ENCODE measurements at places on chromosomes 11 and 22.

- no peaks in the 10 kb centered on the region for H3K4me1 ChIP-seq
- no peak for DNase-seq
- H3K4me3 ChIP-seq = no peak overlapping the region
- H3K27me3 ChIP-seq = no peaks in the 10 kb centered on the region
- no peak overlapping the region for H3K27ac ChIP-seq
Observed at GRCh38 chr11:69278091-69278867, 15.7 kb upstream of the MYEOV start.

DNA sequence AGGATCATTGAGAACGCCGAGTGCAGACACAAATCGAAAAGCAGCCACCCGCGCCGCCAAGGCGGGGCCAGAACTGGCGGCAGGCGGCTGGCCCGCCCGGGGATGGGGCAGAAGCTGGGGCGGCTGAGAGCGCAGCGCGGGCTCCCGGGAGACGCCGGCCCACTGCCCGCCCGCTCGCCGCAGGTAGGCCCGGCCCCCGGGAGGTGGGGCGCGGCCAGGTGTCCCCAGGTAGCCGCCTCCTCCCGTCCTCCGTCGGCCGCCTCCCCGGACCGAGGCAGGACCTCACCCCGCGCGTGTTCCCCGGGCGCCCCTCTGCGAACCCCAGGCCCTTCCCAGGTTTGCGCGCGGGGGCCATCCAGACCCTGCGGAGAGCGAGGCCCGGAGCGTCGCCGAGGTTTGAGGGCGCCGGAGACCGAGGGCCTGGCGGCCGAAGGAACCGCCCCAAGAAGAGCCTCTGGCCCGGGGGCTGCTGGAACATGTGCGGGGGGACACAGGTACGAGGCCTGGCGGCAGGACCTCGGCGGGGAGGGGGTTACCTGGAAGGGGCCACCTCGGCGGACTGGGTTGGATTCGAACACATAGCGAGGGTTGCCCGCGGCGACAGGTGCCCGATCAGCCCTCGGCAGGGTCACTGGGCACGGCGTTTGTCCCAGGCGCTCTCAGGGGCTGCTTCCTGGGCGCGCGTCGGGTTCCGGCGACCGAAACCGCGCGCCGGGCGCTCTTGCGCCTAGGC, at the start of gene PRRG4:
PRRG4 (plus strand) TSS at position 248 of the 733 bp plus-strand sequence. CDS start 603 bp downstream, outside the sequence.
- no peaks in the 10 kb centered on the region for H3K36me3 ChIP-seq
- H3K27ac ChIP-seq = no peak within 1 kb of the TSS
- H3K4me3 ChIP-seq = peak within 1 kb of the TSS; percentile 56
- H3K27me3 ChIP-seq = peaks cover 13% of the 10 kb centered on the region

- H3K4me1 ChIP-seq = no peaks in the 10 kb centered on the region
- H3K4me3 ChIP-seq = no peak overlapping the region
- peak; percentile 66 for DNase-seq
- no peak overlapping the region for H3K27ac ChIP-seq
Observed at GRCh38 chr11:30346068-30346688, 23.3 kb downstream of the ARL14EP start.

DNA sequence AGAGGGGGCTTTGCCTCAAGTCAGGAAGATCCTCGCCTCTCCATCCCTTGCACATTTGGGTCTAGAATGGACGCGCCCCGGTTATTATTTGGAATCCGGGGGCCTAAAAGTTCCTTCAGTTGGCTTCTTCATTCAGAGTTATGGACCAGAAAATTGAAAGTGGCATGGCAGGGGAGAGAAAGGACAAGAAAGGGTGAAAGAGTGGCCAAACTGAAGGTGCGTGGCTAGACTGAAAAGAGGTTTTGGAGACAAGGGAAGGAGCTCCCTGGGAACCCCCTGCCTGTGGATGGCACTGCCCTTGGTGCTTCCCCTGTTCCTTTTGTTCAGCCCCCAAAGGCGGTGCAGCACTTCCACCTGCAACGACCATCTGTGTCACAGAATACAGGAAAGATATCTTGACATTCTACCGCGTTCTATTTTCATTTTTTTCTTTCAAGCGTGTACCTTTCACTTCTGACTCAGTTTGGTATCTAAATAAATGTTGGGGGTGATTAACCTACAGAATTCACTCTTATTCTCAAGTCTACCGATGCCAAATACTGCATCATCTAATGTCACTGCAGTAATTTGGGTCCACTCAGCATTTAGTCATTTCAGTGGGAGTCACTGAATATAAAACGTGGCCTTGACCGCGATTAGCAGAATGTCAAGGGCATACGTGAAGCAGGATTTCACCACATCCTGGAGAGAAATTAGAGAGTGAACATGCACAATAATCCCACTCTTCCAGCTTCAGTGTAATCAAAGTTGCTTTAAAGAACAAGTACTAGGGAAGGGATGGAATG, 88.1 kb upstream of the ARHGAP32 start:
- no peaks in the 10 kb centered on the region for H3K36me3 ChIP-seq
- peaks cover 21% of the 10 kb centered on the region for H3K27me3 ChIP-seq
- H3K4me3 ChIP-seq = no peak overlapping the region
- no peak overlapping the region for H3K27ac ChIP-seq

- no peaks in the 10 kb centered on the region for H3K27me3 ChIP-seq
- no peaks in the 10 kb centered on the region for H3K4me1 ChIP-seq
- no peaks in the 10 kb centered on the region for H3K36me3 ChIP-seq
- peak; percentile 12 for DNase-seq
Observed at GRCh38 chr22:21719024-21719423, 16.6 kb downstream of the YPEL1 start.

GRCh38 chr11:134120143-134120850, 51.4 kb downstream of the JAM3 start:
- no peaks in the 10 kb centered on the region for H3K4me1 ChIP-seq
- DNase-seq = no peak
- no peak overlapping the region for H3K4me3 ChIP-seq
- H3K27ac ChIP-seq = no peak overlapping the region

- DNase-seq = no peak
- no peaks in the 10 kb centered on the region for H3K27me3 ChIP-seq
Observed at GRCh38 chr11:47991266-47991830, 11.0 kb downstream of the PTPRJ start.

DNA sequence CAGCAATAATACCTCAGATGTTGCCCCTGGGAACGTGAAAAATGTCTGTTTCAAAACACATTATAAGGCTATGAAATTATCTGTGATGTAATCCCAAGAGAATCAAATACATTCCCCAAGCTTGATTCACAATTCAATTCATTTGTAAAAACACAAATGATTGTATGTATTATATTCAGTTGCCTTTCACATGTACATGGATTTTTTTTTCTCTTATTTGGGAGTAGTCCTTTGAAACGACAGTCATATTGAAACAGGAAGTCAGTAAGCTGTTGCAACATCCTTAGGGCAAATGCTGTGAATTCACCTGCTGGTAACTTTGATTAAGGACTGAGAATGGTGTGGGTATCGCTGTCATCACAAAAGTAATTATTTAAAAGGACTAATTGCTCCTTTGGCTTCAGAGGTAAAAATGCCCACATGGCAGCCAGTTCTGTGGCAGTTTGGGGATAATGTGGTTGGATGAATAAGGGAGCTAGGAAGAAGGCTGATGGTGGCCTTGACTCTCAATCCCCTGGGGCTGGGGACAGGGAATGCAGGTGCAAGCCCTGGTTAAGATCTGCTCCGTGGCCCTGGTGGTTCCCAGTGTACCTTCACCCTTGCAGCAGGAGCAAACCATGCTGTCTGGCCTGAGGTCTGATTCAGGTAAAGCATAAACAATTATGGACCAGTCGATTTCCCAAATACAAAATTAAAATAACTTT, 13.2 kb downstream of the EHF start:
- no peak overlapping the region for H3K4me3 ChIP-seq
- no peaks in the 10 kb centered on the region for H3K27me3 ChIP-seq
- no peaks in the 10 kb centered on the region for H3K36me3 ChIP-seq
- no peak overlapping the region for H3K27ac ChIP-seq

DNA sequence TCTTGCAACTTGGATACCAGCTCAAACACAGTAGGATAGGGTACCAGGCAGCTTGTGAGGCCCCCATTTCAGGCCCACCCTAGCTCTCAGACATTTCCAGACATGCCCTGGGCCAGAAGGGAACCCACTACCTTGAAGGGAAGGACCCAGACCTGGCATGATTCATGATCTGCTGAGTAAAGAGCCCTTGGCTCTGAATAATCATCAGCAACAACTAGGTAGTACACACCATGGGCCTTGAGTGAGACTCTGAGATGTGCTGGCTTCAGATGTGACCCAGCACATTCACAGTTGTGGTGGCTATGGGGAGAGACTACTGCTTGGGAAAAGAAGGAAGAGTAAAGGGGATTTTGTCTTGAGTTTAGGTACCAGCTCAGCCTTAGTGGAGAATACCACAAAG, 23.6 kb downstream of the JRKL start:
- H3K27me3 ChIP-seq = peaks cover 18% of the 10 kb centered on the region
- no peaks in the 10 kb centered on the region for H3K36me3 ChIP-seq
- no peak overlapping the region for H3K4me3 ChIP-seq
- DNase-seq = no peak

- H3K4me3 ChIP-seq = no peak within 1 kb of the TSS
- no peak within 1 kb of the TSS for H3K27ac ChIP-seq
- H3K4me1 ChIP-seq = peaks cover 48% of the 10 kb centered on the region
- peaks cover 16% of the 10 kb centered on the region for H3K27me3 ChIP-seq
- no peak for DNase-seq
Observed at GRCh38 chr11:278001-278951, at the start of gene NLRP6. Gene NLRP6, plus strand, starts transcription at chr11:278407. Its CDS starts 163 bp downstream, at chr11:278570.

- no peaks in the 10 kb centered on the region for H3K27me3 ChIP-seq
- no peaks in the 10 kb centered on the region for H3K4me1 ChIP-seq
- no peak overlapping the region for H3K27ac ChIP-seq
Observed at GRCh38 chr11:103811870-103812455, 224.5 kb upstream of the DDI1 start.

DNA sequence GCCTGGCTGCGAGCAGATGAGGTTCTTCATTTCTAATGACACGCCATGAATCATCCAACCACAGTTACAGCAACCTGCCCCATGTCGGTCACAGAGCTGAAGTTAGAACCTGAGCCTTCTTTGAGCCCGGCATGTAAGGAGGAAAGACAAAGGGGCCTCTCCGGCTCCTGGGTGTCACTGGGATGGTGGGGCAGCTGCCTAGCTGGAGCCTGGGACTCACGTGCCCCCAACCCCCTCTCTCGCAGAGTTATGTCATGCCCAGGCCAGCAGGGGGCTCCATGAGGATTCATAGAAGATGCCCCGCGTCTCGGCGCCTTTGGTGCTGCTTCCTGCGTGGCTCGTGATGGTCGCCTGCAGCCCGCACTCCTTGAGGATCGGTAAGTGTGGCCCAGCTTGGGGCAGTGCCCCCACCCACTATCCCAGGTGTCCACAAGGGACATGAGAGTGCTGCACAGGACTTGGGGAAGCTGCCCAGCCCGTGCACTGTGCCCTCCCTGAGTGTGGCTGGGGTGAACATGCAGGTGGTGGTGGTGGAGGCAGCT, 148.5 kb downstream of the GRIK4 start:
- H3K4me3 ChIP-seq = no peak overlapping the region
- no peak overlapping the region for H3K27ac ChIP-seq
- H3K36me3 ChIP-seq = no peaks in the 10 kb centered on the region
- H3K4me1 ChIP-seq = no peaks in the 10 kb centered on the region
- DNase-seq = peak; percentile 32

GRCh38 chr11:2363577-2364370, 13.3 kb upstream of the CD81 start:
- DNase-seq = no peak
- H3K27me3 ChIP-seq = no peaks in the 10 kb centered on the region
- no peaks in the 10 kb centered on the region for H3K36me3 ChIP-seq
- no peaks in the 10 kb centered on the region for H3K4me1 ChIP-seq
- no peak overlapping the region for H3K27ac ChIP-seq

DNA sequence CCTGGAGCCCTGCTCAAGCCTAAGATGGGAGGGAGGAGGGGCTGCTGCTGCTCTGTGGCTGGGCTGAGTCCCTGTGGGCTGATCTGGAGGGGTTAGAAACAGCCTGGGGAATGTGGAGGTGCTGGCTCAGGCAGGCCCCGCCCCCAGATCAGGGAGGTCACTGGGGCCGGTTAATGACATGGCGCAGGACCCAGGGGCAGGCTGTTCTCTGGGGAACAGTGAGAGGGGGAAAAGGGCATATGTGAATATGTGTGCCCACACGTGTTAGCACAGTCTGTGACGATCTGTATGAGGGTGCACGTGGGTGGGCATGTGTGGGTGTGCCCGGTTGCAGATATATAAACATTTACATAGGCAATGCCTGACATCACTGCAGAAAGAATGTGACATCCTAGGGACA, 143.5 kb downstream of the MIAT start:
- H3K27ac ChIP-seq = no peak overlapping the region
- DNase-seq = no peak
- H3K36me3 ChIP-seq = no peaks in the 10 kb centered on the region
- no peaks in the 10 kb centered on the region for H3K4me1 ChIP-seq
- H3K4me3 ChIP-seq = no peak overlapping the region
- no peaks in the 10 kb centered on the region for H3K27me3 ChIP-seq

GRCh38 chr22:40531951-40532900, 104.3 kb downstream of the MRTFA start:
- H3K36me3 ChIP-seq = no peaks in the 10 kb centered on the region
- H3K27ac ChIP-seq = peak overlapping the region; percentile 58
- H3K4me3 ChIP-seq = peak overlapping the region; percentile 93
- DNase-seq = no peak

GRCh38 chr11:20278727-20279126, 84.8 kb upstream of the HTATIP2 start:
- no peak overlapping the region for H3K4me3 ChIP-seq
- no peak overlapping the region for H3K27ac ChIP-seq
- H3K27me3 ChIP-seq = peaks cover 7% of the 10 kb centered on the region
- no peaks in the 10 kb centered on the region for H3K36me3 ChIP-seq

GRCh38 chr11:115920092-115920461, 415.9 kb upstream of the CADM1 start:
- no peak for DNase-seq
- H3K27me3 ChIP-seq = no peaks in the 10 kb centered on the region
- H3K4me1 ChIP-seq = peaks cover under 1% of the 10 kb centered on the region
- no peak overlapping the region for H3K27ac ChIP-seq
- no peaks in the 10 kb centered on the region for H3K36me3 ChIP-seq
